AG10803 (cell line): ENCODE measurements at places on chromosomes 3 and 15.

- no peak for DNase-seq
Observed at GRCh38 chr3:52183786-52184445, 14.0 kb upstream of the ALAS1 start.

DNA sequence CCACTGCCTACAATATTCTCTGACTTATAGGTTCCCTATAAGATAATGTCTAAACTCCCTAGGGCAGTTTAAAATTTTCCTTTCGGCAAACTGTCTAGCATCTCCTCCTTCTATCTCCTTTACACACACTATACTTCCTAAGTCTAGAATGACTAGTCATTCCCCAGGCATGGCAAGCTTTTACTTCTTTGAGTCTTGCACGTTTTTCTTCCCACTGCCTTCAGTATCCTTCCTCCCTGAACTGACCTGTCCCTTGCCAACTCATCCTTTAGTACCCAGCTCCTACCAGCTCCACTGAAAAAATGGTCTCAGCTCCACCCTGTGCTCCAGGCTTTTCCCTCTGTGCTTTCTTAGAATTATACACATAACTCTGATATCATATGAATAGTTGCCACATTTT, 93.8 kb upstream of the KBTBD8 start:
- no peak for DNase-seq

DNA sequence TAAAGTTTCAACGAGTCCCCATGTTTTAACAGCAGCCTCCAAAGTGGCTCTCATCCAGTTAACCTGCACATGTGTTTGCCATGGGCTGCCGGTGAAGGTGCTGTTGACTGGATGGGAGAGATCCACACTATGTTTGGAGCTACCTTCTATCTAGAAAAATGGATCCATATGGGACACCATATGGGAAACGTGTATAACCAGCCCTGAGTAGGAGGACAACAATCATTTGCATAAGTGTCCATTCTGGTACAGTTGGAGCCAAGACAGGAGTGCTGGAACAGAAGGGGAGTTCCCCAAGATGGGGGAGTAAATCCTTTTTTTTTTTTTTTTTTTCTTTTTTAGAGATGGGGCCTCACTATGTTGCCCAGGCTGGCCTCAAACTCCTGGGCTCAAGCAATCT, 36.6 kb downstream of the MKRN2 start:
- no peak for DNase-seq

DNA sequence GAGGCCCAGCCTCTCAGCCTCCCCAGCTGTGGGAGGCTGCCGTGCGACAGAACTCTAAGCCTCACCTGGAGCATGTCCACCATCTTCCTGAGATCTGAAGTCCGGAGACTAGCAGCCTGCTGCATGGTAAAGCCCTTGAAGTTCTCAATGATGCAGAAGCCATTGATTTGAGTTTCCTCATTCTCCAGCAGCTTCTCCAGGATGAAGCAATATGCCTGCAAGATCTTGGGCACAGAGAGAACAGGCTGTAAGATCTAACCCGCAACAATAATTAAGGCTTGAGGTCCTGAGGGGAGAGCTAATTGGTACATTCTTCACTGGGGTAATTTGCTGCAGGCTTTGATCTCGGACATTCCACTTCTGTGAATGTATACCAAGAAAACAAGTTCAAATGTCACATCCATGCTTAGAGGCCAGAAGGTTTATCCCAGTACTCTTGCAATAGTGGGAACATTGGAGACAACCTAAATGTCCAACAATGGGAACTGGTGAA, 9.7 kb downstream of the RLBP1 start:
- DNase-seq: peak; percentile 33

- no peak for DNase-seq
Observed at GRCh38 chr3:14568269-14568668, 28.1 kb upstream of the GRIP2 start.

- DNase-seq: peak; percentile 37
Observed at GRCh38 chr3:78659386-78659987, 1108.3 kb downstream of the ROBO1 start.

- DNase-seq: no peak
Observed at GRCh38 chr3:791442-791841, 301.4 kb upstream of the CNTN6 start.

DNA sequence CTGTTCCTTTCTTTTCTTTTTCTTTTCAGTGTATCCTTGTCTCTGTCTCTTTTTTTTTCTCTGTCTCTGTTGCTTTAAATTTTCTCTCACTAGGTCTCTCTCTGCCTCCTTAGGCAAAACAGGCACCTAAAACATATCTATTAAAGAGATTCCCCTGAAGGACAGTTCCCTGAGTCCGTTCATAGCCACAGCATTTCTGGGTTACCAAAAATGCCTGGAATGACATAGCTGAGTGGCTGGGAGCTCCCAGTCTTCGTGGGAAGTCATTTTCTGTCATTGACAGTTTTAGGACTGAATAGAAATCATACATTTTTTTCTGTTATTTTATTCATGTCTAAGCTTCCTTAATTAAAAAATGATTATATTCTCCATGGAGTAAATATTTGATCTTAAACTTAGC, 323.8 kb upstream of the AZI2 start:
- no peak for DNase-seq
